Fibroblast of skin of left biceps (primary cell): ENCODE measurements at places on chromosomes 6 and 20.

DNA sequence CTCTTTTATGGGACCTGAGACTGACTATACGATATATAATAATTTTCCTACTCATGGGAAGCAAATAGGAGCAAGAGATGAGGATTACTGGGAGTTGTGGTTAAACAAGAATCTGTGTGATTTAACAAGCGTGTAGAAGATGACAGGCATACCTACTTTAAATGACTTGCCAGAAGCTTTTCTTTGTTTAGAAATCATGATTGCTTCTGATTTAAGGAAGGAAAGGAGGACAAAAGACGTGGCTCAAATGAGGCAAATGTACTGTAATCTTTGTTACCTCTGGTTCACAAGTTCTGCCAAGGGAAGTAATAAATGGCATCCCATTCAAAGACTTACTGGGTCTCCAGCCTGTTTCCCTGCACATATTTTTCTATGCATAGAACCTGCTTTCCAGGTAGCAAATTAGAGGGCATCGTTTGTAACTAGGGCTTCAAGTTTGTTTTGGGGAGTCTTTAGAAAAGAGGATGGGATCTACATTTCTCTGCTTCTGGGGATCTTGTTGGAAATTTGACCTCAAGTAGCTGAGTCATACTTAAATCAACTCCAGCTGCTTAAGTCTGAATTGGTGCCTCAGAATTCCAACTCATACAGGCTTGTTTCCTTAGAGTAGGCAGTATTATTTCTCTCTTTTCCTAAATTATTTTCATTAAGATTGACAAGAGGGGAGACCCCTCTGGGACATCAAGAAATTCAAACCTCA, 2.9 kb upstream of the TRMT11 start:
- peak; percentile 59 for DNase-seq

- no peak for DNase-seq
Observed at GRCh38 chr6:41642090-41642959, 4.1 kb downstream of the MDFI start.

- DNase-seq, result no peak
Observed at GRCh38 chr6:107699254-107699653, 124.9 kb downstream of the SCML4 start.

DNA sequence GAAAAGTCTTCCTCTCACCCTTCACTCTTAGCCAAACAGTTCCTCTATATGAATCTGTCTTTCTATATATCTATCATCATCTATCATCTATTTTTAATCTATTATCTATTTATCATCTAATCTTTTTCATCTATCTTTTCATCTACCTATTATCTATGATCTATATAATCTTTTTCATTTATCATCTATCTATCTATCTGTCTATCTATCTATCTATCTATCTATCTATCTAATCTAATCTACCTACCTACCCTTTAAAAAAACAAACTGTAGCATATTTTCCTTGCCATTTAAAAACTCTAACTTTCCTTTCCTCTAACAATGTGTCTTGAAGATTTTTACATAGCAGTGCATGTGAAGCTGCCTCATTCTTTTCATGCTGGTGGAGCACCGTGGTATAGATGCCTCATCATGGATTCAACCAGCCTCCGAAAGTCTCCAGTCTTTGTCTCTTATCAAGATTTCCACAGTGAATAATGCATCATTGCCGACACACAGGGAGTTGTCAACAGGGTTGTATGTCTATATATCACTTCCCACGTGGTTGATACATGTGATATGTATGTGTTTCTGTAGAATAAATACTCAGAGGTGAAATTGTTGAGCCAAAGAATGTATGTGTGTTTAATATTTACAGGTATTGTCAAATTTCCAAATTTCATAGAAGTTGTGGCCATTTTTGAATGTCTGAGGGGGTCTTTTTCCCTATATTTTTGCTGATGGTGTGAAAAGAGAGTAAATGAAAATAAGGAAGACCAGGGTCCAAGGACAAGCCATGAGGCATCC, 51.3 kb downstream of the VEGFA start:
- no peak for DNase-seq

DNA sequence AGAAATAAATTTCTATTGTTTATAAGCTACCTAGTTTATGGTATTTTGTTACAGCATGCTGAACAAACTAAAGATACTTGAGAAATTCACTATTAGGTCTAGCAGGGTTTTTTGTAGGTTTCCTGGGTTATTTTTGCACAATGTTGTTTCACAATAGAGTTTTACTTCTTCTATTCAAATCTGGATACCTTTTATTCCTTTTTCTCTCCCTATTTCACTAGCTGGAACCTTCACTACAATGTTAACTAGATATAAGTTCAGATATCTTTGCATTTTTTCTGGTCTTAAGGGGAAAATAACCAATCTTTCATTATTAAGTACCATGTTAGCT, 237.7 kb upstream of the CITED2 start:
- DNase-seq, result no peak

DNA sequence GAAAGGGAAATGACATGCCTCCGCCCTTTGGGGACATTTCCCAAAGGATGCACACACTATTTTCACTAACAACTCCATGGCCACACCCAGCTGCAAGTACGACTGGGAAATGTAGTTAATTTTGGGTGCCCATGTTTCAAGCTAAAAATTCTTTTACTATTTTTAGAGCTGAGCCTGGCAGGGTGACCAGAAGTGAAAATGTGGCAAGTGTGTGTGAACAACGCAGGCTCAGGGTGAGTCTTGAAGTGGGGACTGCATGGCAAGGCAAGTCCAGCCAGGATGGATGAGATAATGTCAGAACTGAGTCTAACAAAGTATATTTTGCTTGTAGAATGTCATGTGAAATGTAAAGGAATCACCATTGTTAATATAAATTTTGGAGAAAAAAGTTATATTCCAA, 17.0 kb upstream of the CD109 start:
- DNase-seq, result no peak

- DNase-seq, result no peak
Observed at GRCh38 chr6:129645106-129645829, 64.7 kb downstream of the ARHGAP18 start.

- DNase-seq, result no peak
Observed at GRCh38 chr6:152078804-152079203, 271.3 kb downstream of the ESR1 start.

GRCh38 chr20:19210391-19211155, 1.9 kb upstream of the SLC24A3 start:
- peak; percentile 32 for DNase-seq

DNA sequence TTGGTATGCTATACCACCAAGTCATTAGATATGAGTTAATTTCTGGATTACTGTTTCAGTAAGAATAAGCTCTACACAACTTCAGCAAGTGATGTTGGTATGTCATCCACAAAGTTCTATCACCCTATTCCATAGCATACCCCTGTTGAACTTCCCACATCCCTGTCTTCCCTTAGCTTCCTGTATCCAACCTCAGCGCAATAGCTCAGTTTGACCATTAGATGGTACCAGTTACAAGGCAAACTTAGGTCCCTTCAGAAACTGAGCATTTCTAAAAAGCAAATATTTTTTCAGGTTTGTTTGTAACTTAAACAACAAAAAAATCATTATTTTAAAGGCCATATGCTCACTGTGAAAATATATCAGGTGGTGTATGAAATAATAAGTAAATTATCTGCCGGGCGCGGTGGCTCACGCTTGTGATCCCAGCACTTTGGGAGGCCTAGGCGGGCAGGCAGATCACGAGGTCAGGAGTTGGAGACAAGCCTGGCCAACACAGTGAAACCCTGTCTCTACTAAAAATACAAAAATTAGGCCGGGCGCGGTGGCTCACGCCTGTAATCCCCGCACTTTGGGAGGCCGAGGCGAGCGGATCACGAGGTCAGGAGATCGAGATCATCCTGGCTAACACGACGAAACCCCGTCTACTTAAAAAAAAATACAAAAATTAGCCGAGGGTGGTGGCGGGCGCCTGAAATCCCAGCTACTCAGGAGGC, 8.8 kb upstream of the MOG start:
- DNase-seq, result no peak

DNA sequence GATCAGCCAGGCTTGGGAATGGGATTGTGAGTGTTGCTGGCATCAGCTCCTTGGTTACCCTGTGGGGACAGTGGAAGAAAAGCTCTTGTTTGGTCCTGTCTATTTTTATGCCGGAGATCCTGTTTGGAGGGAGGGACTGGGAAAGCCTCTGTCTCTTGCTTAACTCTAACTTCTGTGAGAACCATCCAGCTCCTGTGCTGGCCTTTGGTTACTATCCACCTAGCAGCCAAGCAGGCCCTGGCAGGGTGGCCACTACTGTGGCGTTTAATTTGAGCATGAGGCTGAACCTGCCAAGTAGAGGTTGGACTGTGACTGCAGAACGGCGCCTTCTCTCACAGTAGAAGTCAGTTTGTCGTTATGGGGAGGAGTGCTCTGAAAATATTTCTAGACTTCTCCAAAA, 193.3 kb downstream of the UTRN start:
- no peak for DNase-seq

- no peak for DNase-seq
Observed at GRCh38 chr20:25041813-25042530, 16.0 kb downstream of the ACSS1 start.

DNA sequence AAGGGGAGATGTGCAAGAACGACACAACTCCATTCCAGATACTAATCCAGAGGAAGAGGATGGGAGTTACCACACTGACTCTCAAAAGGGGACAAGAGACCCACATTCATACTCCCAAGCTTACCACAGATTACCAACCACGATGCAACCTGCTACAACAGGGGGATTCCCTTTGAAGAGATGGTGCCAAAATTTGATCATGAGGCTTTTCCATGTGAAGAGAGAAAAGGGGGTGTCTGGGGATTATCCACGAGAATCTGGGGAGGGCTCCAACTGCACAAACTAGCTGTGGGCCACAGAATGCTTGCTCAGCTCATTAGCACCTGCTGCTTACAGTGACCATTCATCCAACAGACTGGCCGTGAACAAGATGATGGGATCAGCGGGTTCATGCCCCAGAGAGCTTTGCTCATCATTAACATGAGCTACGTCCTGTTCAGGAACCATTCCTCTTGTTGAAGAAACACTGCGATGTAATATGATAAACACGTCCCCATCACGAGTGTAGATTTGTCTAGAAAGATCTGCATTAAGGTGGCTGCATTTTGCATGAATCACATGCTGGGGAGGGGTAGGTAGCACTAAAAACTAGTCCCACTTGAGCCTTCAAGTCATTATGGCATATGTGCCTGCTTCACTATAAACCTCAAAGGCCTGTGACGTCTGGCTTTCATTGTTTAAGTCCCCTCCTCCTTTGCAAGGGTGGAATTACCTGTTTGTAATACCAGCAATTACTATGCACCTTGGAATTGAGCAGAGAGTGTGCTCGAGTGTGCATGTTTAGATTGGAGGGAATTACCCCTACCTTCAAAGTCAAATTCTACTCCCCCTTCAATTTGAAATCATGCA, 4.0 kb downstream of the PLAGL2 start:
- no peak for DNase-seq

DNA sequence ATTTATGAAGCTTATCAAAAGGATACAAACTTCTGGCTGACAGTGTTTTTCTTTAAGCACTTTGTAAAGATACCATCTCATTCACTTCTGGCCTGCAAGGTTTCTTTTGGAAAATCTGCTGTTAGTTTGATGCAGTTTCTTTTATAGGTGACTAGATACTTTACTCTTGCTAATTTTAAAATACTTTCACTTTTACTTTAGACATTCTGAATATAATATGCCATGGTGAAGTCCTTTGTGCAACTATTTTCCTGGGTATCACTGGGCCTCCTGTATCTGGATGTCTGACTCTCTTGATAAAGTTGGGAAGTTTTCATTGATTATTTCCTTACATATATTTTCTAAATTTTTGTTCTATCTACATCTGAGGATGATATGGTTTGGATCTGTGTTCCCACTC, 29.0 kb upstream of the ZNF337 start:
- no peak for DNase-seq

DNA sequence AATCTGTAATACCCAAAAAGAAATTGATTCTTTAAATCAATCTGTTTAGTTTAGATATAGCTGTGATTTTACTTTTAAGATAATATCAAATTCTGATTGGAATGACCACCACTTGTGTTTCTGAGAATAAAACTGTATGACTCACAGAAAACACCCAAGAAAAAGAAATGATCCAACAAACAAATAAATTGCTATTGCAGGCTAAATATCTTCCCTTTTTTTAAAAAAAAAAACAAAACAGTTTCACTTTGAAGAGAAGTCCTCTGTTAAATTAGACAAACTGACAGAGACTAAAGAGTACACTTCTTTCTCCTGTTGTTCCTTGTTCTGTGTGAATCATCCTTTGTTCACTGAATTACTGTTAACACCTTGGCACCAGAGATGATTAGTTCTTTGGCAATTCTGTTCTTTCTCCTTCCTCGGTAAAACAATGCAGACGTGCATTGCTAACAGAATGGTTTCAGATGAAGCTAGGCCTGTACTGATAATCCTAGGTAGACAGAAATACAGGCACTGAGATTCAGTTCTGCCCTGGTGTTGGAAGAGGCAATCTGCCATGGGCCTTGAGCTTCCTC, 895.2 kb upstream of the CITED2 start:
- DNase-seq, result no peak

DNA sequence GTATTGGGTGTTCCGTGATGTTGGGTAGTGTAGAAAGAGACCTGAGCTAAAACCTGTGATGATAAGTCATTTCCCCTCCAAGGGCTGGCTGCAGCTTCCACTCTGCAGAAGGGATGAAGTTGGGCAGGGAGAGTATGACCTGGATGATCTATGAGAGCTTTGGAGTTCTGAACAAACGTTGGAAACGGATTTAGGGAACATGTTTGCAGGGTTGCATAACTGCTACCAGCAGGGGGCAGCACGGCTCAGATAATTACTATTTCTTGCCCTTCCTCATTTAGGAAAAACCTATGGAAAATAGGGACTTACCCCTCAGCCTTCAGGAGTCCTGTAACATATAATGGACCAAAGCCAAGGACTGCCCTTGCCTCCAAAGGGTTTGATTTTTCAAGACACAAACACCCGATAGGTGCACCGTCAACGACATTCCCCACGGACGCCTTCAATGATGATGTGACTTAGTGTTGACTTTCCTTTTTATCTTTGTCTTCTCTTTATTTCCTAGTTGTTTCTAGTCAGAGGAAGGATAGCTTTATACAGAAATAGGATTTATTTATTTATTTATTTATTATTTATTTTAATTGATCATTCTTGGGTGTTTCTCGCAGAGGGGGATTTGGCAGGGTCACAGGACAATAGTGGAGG, 164.9 kb upstream of the SASH1 start:
- peak; percentile 29 for DNase-seq

DNA sequence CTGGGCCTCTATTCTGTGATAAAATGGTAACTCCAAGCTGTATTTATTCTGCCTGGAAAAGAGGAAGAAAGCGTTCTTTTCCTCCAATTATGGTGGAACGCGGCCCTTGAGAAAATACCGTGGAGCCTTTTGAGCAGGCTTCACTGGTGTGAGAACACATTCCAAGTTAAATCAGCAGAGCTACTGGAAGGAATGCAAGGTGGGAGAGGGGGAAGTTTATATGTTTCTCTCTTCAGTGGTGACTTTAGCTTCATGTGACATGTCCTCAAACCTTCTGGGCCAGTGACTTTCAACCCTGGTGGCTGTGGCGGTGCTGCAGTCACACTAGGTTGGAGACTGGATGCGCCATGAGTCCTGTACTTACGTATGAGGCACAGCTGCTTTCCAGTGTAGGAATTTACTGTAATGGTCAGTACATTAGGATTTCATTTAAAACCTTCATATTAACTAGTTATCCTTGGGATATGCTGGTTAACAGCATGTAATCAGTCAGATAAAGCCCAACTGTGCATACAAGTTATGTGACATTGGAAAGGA, 221.7 kb downstream of the ARID1B start:
- no peak for DNase-seq
